ENCODE measurements at places on chromosomes 1 and 21. TPM values are rescaled to one million over a fixed set of nuclear protein-coding genes. Genes with fewer than 3 reads are reported as not detected.

GRCh38 chr1:9315411-9316079, 22.9 kb downstream of the SPSB1 start:
- no peak for DNase-seq

CIART gene
- total RNA-seq: 3.1 TPM

- DNase-seq: no peak
Measured at GRCh38 chr1:63615768-63616420, 22.7 kb downstream of the PGM1 start.

- no peak for DNase-seq
Measured at GRCh38 chr1:59554011-59554663, 257.2 kb downstream of the FGGY start.

CD52 gene
- not detected for total RNA-seq

- DNase-seq: no peak
Measured at GRCh38 chr1:9684801-9685200, 33.3 kb downstream of the PIK3CD start.

GRCh38 chr1:95888941-95889390, 655.0 kb downstream of the RWDD3 start:
- no peak for DNase-seq

ARHGEF10L gene
- 27.3 TPM for total RNA-seq

TACSTD2 gene
- total RNA-seq: 0.33 TPM

DNA sequence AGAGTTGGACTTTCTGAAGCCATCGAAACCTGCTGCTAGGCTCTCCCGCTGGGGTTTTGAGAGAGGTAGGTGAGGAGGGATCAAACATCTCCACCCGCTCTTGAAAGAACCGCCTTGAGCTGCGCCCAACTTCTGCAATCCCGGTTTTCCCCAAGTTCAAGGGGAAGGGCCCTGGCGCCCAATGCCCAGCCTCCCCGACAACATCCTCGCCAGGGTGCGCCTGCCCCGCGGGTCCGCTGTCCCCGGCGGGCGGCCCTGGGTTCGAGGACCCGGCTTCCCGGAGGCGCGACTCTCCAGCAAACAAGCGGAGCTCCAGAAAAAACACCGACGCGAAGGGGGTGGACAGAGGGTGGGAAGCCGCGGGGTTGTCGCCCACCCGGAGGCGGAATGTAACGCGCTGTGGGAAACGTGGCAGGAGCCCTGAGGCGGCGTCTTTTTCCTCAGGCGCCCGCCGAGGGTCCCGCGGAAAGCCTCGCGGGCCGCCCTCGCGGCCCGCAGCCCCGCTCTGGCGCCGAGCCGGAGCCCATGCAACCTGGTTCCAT, 607 bp downstream of the BTG3 start:
- DNase-seq: no peak

DNA sequence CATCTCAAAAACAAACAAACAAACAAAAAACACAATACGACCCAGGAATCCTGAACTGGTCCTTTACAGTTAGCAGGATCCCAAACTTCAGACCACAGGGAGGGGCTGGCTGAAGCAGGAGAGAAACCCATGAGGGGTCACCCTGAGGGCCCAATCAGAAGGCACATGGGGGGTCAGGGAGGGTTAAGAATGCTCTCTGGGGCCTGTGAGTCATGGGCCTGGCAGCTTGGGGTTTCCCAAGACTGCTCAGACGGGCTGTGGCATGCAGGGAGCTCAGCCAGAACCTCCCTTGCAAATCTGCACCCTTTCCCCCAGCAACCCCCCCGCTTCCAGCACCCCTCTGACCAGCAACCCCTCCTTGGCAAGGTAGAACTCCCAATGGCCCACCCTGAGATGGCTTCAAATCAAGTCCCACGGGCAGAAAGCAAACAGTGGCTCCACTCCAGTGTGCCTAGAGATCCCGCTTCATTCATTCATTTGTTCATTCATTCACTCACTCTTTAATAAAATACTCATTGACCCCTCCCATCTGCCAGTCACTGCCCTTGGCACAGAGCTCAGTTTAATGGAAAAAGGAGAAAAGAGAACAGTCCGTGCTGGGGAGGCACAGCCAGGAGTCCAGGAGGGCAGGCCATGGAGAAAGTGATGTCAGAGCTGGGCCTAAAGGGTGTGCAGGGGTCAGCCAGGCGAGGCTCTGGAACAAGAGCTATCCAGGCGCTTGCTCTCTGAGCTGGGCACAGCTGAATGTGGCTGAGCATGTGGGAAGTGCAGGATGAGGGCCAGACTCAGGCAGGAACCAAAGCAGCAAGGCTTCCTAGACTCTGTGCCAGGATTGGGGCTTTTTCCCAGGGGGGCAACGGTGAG, 8.2 kb downstream of the UQCRHL start:
- DNase-seq: no peak

CDC42SE1 gene
- total RNA-seq: 76.6 TPM

CD84 gene
- total RNA-seq: not detected

All from chondrocyte (in vitro differentiated cells).